Posterior vena cava (tissue), 2 donors: ENCODE measurements at places on chromosomes 16 and 17. TPM values are rescaled to one million over a fixed set of nuclear protein-coding genes. Genes with fewer than 3 reads are reported as not detected.

- no peak for DNase-seq
These were observed 193.3 kb downstream of the GSG1L start for GRCh38 chr16:27870116-27870798.

DNA sequence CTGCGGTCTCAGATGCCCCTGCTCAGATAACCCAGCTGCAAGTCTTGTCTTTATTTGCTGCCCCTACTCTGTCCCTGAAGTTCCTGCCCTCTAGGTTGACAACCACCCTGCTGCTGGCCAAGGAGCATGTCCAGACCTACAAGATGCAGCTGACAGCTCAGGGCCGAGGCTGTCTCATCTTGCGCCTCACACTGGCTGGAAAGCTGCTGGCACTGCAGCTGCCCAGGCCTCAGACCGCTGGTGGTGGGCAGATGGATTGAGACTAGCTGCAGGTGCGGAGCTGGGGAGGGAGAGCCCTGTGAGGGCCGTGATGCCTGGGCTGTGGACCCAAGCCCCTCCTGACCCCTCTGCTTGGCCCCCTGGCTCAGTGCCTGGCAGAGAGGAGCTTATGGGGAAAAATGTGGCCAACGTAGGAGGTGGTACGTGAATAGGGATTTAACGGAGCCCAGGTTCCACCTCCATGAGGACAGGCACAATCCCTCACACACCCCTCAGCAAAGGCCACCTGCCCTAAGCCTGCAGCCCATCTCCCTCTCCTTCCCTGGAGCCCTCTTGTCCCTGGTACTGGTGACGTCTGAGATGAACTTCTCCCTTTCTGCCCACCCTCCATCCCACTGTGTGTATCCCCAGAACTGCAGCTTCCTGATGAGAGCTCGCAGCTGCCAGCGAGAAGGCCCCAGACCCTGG is 8.3 kb upstream of the GALK1 start:
- DNase-seq: peak; percentile 79

Gene KRT27
- total RNA-seq: 0.42 TPM

Gene ABCA9
- 36.6 TPM for total RNA-seq
